ENCODE measurements at places on chromosomes 12 and 14.

DNA sequence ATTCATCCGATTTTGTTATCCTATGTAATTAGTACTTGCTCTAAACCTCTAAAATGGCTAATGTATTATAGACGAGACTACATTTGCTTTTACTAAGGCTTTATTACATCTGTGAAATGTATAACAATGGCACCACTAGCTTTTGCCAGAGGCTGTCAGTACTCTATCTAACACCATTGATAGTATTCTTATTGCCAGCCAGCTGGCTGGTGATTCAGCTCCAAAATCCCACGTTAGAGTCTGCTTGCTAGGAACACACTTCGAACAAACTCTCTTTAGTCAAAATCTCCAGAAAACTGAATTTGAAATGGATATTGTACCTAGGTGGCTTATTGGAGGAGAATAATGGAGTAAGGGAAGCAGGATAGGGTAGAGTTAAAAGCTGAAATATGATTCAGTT lies 839.2 kb downstream of the SLC6A15 start:
- DNase-seq: no peak

DNA sequence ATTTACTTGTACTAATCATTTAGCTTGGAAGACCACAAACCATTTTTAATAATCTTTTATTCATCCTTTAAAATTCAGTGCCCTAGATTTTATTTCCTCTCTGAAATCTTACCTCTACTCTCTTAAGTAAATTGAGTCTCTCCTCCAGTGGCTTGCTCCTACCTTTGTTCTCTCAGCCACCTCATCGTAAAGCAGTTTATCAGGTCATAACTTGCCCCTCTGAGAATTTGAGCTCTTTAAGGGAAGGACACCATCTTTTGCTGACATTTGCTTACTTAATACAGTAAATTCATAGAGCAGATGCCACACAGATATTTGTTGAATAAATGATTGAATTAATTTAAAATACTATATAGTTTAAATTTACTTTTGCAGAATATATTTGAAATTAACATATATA lies 794.3 kb downstream of the C12orf50 start:
- DNase-seq: no peak

GRCh38 chr12:10554756-10555481 lies 49.2 kb downstream of the EIF2S3B start:
- no peak for DNase-seq

DNA sequence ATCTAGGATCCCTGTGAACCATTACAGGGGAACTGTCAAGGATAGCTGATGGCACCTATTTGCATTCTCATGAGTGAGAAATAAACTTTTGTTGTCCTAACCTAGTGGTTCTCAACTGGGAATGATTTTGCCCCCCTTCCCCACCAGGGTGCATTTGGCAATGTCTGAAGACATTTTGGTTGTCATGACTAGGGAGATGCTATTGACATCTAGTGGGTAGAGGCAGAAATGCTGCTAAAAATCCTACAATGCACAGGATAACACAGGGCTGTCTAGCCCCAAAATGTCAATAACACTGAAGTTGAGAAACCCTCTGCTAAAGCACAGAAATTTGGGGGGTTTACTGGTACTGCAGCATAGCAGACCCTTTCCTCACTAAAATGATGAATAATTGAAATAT lies 140.9 kb upstream of the SRRM4 start:
- no peak for DNase-seq

GRCh38 chr14:103382376-103382775 lies 2.8 kb upstream of the MARK3 start:
- no peak for DNase-seq

DNA sequence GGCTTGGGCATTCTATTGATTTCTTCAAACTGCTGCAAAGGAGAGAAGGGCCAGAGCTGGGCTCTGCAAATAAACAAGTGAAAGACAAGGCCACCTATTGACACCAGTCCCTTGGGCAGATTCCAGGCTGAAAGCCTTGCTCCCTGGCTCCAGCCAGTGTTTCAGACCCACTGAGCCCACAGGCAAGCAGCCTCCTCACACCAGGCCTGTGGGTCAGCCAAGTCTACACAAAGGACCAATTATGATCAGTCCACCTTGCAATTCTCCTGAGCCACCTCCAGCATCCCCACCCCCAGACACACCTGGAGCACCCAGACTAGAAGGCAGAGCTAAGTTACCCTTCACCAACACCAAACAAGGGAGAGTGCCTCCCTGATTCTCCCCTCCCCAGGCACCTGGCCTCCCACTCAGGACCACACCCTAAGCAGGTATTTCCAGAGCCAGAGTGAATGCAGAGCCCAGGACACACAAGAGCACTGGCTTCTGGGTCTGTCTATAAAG lies 13.8 kb downstream of the ACTN1 start:
- no peak for DNase-seq

- no peak for DNase-seq
Measured at GRCh38 chr14:56854325-56854724, 44.0 kb upstream of the OTX2 start.

GRCh38 chr14:87067591-87067990 lies 925.4 kb downstream of the GALC start:
- DNase-seq: no peak

DNA sequence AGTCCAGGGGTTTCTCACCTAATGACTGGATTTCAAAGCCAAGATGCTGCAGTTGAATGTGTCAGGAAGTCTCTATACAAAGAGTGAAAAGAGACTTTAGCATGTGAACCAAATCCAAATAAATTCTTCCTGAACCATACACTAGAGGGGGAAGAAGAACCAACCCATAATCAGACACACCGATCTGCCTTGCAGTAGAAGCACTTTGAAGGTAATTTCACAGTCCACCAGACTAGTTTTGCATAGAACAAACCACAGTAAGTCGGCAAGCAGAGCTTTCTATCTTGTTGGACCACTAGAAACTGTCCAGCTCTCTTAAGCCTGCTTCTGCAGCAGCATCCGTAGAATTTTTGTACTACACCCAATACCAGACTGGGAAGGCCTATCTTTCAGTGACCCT lies 39.3 kb downstream of the FIGNL2 start:
- DNase-seq: no peak

DNA sequence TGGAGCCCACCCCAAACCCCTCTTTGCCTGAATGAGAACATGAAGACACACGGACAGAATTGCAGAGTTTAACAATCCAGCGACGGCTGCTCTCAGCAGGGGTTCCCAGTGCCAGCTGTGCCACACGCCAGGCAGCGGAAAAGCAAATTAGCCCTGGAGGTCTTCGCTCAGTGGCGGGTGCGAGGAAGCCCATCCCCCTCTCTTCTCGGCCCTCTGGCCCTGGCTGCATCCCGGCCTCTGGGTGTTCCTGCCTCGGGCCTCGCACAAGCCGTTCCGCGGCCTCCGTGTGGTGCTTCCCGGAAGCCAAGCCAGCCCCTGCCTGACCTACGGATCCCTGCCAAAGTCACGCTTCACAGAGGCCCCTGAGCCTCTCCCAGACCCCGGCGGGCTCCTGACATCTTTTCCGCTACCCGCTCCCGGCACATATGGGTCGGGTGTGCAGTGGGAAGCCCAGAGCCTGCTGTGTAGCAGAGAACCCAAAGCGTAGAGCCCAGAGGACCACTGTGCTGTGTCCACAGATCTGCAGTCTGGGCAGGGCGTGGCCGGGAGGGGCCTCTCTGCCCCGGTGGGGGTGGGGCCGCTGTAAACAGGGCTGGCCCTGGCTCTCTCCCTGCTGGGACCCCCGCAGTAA lies 70.7 kb upstream of the GALNT9 start:
- no peak for DNase-seq

DNA sequence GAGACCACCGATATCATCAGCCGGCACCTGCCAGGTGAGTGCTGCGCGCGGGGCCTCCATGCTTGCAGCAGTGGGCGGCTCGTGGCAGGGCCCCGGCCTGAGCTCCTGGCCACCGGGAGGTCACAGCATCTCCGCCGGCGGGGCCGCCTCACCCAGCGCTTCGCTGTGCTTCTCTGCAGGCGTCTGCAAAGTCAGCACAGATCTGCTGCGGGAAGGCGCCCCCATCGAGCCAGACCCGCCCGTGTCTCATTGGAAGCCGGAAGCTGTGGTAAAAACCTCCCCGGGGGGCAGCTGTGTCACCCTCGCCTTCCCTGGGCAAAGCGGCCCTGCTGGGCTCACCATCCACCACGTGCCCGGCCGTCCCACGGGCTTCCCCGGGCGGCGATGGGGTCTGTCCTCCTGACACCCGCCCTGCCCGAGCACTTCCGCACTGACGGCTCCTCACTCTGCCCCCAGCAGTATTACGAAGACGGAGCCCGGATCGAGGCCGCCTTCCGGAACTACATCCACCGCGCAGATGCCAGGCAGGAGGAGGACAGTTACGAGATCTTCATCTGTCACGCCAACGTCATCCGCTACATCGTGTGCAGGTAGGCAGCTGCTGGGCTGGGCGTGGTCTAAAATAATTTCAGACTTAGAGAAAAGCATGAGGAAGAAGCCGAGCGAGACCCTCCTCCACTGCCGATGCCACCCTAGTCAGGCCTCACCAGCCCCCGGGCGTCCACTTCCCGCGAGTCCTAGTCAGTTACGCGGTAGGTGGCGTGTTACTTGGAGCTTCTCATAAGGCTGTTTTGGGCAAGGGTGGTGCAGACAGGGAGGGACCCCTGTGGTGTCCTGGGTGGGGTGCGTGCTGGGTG lies 7.1 kb downstream of the PGAM5 start:
- DNase-seq: no peak

DNA sequence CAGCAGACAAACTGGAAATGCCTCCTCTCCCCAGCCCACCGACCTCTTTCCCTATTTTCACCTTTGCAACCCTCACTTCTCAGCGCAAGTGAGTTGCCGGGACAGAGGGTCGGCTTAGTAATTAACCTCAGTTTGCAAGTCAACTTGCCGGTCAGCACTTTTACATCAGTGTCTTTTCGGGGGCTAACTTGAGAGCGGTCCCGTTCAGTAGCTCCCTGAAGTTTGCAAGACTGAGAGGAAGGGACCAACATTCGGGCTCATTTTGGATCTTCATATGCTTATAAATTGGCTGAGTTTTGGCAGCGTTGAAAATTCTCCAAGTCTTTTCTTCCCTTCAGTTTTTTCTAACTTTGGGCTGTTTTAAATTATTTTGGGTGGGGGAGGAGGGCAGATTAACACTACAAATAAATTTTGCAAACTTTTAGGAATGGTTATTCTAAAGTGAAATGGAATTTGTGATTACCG lies 846 bp downstream of the BRMS1L start:
- no peak for DNase-seq

DNA sequence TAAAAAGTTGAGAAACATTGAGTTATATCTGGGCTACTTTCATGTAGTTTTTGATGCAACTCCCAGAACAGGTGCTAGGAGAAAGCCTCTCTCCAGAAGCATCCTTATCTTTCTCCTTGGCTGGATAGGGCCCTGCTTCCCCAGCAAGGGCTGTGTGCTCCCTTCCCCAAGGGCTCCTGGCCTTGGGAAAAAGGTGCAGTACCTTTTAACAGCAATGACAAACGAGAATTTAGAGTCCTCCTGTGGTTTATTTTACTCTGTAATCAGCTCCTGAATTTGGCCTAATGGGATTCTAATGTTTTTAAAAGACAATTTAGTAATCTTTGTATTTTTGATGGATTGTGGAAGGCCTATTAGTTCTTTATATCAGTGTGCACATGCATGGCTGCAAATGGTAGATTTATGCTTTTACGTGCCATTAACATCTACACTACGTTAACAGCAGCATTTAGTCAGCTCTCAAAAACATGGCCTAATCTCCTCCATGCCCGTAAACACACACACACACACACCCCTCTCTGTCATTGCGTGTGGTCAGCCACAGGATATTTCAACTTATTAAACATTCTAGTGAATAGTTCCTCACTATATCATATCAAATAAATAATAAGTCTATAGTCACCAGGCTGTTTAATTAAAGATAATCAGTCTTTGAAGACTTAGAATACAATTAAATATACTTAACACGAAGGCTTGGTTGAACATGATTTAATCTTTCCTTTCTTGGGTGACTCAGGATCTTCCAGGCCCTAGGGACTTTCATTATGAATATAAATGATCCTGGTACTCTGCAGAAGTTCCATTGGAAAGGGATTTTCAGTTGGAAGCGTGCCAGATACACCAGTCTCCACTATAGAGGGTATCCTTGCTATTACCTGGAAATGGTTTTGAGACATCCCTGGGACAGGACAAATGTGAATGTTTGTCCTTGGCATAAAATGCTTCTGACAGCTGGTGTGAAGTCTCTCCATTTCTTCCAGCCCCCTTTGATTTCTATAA lies 181.4 kb upstream of the PWP1 start:
- DNase-seq: no peak

- DNase-seq: no peak
Measured at GRCh38 chr12:754473-754820, 2.1 kb downstream of the WNK1 start.

DNA sequence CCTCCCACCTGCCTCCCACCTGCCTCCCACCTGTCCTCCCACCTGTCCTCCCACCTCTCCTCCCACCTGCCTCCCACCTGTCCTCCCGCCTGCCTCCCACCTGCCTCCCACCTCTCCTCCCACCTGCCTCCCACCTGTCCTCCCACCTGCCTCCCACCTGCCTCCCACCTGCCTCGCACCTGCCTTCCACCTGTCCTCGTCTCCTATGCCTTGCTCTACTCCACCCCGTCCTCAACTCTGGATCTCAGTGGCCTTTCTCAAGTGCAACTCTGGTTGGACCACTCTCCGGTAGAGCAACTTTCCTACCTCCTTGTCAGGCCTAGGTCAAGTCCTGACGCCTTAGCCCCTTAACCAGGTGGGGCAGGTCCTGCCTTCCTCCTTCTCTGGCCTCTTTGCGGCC lies 29.3 kb upstream of the PEX5 start:
- DNase-seq: no peak

DNA sequence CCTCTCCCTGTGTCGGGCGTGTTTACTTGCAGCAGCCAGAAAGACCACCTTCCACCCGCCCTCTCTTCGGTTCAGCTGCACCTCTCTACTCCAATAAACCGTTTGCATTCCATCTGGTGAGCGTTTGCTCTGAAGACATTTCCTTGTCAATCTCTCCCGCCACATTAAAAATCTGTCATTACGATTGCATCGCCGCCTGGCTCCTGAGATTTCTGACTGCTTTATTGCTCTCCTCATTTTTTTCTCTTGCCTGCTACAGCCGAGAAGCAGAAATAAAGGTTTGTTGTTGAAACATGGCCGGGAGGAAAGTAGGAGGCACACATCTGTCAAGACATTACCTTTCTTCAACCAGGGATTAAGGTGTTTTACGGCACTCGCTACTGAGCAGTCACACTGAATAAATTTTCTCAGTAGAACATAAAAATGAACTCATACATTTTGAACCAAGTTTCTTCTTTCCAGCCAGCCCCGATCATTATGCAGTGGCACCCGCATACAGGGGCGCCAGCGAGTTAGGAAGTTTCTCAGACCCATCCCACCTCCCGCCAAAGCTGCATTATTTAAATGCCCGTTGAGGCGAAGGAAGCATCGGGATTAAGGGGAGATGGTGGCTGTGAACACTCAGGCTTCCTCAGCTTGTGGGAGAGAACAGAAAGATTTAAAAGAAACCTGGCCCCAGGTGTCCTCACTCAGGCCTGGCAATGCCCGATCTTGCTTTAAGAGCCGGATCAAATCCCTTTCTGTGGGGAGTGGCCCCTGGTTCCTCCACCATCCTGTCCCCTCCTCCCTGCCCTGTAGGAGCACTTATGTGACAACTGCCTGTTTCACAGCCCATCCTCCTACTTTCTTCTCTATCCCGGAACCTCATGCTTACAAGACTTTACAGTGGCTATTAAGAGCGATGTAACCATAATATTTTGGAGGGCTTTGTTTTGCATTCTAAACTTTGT lies 1108.9 kb downstream of the BCL11B start:
- no peak for DNase-seq

All from HCT116 (cell line).